ENCODE measurements at places on chromosomes 5 and 9.

- DNase-seq, result no peak
Observed at GRCh38 chr9:133560311-133560710, 25.8 kb downstream of the ADAMTSL2 start.

DNA sequence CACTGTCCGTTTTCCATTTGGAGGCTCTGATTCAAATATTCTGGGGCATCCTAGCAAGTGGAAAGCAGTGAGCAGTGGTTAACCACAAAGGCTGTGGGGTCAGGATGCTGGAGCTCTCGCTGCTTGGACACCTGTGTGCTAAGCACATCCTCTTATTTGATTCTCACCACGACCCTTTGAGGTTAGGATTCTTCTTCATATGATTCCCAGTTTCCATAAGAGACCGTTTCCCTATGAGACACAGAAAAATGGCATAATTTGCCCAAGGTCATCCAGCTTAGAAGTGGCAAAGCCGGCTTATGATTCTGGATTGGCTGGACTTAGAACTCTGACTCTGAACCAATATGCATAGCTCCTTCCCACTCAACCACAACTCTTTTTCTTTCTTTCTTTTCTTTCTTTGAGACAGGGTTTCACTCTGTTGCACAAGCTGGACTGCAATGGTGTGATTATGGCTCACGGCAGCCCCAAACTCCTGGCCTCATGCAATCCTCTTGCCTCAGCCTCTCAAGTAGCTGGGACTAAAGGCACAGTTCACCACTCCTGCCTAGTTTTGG lies 207.7 kb downstream of the TTLL11 start:
- no peak for DNase-seq

- DNase-seq, result no peak
Observed at GRCh38 chr5:39427229-39427628, 2.4 kb upstream of the DAB2 start.

- no peak for DNase-seq
Observed at GRCh38 chr9:101689039-101689438, 49.4 kb downstream of the GRIN3A start.

- DNase-seq, result no peak
Observed at GRCh38 chr5:115559524-115559923, 14.9 kb upstream of the FEM1C start.

Data from CD4-positive, alpha-beta T cell treated with Interleukin-6 for 4 hours (primary cell).